ENCODE measurements at places on chromosomes 7 and 10. TPM values are rescaled to one million over a fixed set of nuclear protein-coding genes. Genes with fewer than 3 reads are reported as not detected.

The DNAJB9 gene
- 42.1 TPM for polyA plus RNA-seq

- no peak for DNase-seq
Measured at GRCh38 chr10:32244421-32245207, 102.3 kb downstream of the EPC1 start.

- no peak for DNase-seq
Measured at GRCh38 chr10:19993714-19994315, 177.6 kb downstream of the PLXDC2 start.

DNA sequence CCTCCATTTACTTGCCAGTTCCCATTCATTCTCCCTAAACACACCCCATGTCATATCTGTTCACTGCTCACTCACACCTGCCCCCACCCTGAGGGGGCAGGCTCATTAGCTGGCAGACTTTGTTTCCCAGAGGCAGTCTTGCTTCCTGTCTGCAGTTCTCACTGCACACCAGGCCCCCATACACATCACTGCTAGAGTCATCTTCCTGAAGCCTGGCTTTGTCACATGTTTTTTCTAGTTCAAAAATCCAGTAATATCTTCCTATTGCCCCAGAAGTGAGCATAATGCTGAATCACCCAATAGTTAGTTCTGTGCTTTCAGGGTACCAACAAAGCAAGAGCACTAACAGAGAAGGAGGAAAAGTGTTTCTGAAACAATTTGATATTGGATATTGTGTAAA, 1.9 kb downstream of the LRRC72 start:
- no peak for DNase-seq

DNA sequence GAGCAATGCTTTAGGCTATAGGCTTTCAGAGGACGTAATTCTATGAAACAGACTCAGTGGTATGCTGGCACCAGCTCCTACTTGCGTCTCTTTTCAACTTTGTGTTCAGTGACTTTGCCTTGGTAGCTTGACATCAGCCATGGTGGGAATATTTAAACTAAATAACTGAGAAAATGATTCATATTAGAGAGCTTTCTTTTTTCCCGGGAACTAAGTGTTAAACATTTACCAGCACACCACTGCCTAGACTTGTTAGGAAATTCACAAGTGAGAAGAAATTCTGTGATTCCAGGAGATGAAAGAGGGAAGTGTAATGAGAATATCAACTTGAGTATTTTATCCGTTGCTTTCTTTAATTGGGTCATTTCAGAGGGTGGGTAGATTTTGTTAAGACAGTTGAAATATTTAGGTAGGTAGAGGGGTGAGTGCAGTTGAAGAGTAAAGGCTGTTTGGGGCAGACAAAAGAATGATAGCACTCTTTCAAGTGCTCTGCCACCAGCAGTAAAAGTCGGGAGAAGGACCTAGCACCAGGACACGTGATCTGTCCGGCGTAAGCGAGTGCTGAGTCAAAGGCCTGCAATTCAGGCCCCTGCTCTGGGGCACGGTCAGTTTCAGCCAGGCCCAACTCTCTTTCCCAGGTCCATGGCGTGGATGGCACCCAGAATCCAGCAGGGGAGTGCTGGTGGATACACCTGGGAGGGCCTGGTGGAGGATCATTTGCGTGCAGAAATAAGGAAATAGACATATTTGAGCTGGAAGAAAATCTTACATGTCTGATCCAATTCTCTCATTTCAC, 206.3 kb downstream of the SNX10 start:
- no peak for DNase-seq

DNA sequence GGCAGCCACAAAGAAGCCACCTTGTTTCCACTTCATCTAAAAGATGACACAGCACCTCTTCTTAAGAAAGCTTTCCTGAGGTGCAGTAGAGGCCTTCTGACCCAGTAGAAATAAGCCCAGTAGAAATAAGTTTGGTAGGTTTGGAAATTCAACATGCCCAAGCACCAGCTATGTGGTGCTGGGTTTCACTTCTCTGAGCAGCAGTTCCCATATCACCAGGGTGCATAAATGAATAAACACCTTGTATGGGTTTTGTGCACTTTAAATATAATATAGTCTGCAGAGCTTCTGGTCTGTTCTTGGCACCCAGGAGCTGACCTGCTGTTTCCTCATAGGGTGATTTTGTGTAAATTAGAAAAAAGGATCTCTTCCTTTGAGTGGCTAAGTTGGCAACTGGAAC, 492.4 kb upstream of the SORCS1 start:
- no peak for DNase-seq

The FLNC gene
- polyA plus RNA-seq, result 18.6 TPM

- DNase-seq, result peak; percentile 36
Measured at GRCh38 chr10:87095236-87095945, 385 bp downstream of the SHLD2 start.

The KCNIP2 gene
- 2.5 TPM for polyA plus RNA-seq

- DNase-seq, result no peak
Measured at GRCh38 chr7:48691788-48692187, 232.6 kb upstream of the CDC14C start.

Data from left renal cortex interstitium (tissue), 4 donors.